Epithelial cell of esophagus (primary cell): ENCODE measurements at places on chromosomes 3 and 15.

- no peak for DNase-seq
Measured at GRCh38 chr3:61199843-61200242, 51.4 kb downstream of the FHIT start.

- peak; percentile 53 for DNase-seq
Measured at GRCh38 chr15:36737430-36737891, 158.0 kb downstream of the CDIN1 start.

GRCh38 chr3:110381992-110382391 lies 689.6 kb upstream of the NECTIN3 start:
- DNase-seq: no peak

DNA sequence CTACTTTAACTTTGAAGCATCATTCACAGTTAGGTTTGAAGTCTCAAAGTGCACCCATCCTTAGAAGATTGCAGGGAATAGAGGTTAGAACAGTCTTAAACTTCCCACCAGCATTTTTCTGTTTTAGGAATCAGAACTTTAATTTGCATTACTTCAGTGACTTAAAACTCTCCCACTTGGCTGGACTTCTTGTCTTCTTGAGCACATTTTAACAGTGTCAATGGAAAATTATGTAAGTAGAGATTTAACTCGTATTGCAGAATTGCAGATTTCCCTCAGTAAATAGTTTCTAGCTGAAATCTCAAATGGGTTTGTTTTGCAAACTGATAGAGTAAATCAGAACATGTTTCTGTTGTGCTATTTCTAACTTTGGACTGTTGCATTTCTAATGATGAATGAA lies 369.6 kb downstream of the OTOL1 start:
- no peak for DNase-seq

DNA sequence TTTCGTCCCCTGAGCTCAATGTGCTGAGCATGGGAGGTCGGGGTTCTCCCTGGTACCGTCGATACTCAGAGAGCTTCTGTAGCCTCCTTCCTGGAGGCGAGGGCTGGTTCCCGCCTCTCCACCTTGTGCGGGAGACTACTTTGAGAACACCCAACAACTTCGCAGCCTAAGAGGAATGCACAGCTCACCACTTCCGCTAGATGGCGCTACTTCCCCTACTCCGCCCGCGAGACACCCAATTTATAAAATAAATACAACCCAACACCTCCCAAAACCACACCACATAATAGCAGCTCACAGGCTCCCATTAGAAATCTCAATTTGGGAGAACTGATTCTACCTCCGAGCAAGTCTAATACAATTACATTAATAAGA lies 1.2 kb downstream of the RGMA start:
- DNase-seq: peak; percentile 78

GRCh38 chr3:69669070-69669469 lies 70.2 kb upstream of the MITF start:
- DNase-seq: peak; percentile 60

DNA sequence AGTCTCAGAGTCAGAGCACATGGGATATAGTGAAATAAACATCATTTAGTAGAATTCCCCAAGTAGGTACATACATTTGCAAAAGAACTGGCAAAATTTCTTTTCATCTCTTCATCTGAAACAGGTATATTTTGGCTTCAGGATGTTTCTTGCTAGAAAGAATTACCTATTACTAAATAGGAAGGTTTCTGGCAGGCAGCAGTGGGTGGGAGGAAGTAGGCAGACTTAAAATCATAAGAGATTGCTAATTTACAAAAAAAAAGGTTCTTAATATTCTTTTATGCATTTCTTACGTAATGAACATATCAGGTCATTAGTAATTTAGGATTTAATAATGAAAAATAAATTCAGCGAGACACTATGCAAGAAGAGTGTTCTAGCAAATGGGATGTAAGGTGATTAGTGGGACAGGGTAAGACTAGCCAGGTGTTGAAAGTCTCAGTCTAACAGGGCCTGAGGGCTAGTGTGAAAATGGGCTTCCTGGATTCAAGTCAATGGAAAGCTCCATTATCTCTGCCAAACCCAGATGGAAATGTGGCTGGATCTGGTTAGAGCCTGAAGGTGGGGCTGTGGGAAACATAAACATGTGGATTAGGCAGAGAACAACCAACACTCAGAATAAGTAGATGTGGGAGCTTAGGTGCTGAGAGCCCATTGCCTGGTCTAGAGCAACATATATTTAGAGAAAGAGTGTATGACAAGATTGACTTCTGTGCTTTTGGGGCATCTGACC lies 127.4 kb upstream of the FEZF2 start:
- DNase-seq: no peak

DNA sequence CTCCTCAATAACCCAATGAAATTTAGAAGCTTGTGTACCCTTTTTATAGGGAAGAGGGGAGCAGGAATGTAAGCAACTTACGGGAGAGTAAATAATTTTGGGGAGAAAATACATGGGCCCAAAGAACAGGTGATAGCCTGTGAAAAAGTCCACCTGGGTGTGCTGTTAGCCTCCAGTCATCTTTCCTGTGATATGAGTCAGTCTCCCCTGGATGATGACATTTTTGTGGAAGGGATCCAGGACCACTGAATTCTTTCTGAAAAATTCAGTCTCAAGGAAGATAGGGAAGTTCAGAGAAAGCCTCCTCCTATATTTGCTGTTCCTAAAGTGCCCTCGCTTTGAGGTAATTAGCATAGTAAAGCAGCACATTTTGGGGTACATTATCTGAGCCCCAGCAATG lies 149.8 kb downstream of the SQOR start:
- peak; percentile 53 for DNase-seq

- no peak for DNase-seq
Measured at GRCh38 chr3:150867434-150867833, 37.8 kb downstream of the MINDY4B start.

- DNase-seq: no peak
Measured at GRCh38 chr3:14253707-14254382, 75.2 kb downstream of the LSM3 start.

DNA sequence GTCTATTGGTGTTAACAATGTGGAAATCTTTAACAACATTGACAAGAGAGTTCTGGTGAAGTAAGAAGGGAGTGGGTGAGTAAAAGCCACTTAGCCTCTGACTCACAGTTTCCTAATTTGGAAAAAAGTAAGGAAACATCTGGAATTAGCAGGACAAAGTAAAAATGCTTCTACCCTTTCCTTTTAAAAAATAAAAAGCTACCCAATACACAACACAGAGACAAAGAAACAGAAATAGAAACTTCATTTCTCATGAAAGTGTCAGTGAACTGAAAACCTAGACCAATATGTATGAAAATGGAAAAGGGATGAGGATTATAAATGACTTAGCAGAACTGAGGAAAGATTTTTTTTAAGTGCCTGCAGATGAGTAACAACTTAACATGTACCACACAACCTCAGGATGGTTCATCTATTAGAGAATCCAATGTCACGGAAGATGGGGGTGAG lies 65.4 kb downstream of the SSR3 start:
- no peak for DNase-seq
